ENCODE measurements at places on chromosomes 2 and 18.

DNA sequence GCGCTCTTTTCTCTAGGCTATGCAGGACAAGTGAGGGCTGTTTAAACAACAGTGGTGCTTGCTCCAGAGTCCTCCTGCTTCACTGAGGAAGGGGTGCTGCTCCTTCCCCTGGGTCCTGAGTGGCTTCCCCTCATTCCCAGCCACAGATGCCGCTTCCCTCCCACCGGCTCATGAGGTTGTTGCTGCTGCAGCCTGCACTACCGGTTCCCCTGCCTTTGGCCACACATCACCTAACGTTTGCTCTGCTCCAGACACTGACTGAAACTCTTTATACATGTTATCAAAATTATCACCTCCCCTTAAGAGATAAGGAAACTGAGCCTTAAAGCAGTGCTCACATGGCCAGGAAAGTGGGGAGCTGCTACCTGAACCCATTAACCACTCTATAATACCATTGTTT, 130.8 kb upstream of the LGALSL start:
- DNase-seq, result no peak

DNA sequence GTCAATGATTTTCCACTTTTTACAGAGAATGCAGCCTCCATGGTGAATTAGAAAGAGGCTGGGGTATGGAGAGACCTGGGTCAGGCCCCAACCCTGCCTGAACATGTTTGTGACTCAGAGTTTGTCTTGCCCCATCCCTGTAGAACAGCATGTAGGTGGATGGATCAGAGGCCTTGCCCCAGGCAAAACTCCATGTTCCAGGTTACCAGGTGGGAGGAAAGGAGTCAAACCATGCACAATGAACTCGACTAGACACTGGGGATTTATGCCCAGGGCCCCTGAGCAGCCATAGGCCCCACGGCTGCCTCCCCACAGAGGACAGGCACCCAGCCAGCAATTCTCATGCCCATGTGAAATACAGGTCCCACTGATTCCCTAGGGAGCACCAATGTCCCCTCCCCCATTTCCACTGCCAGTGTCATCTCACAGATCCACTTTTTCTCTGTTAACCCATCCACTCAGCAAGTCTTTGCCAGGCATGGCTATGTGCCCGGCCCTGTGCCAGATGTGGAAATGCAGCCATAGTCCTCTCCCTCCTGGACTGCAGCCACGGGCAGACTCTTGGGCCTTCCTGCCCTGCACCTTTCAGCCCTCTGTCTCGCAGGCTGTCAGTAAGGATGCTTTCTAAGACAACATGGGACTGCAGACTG, 737.8 kb upstream of the HS6ST1 start:
- no peak for DNase-seq

GRCh38 chr2:156300337-156300736, 32.2 kb downstream of the NR4A2 start:
- no peak for DNase-seq

DNA sequence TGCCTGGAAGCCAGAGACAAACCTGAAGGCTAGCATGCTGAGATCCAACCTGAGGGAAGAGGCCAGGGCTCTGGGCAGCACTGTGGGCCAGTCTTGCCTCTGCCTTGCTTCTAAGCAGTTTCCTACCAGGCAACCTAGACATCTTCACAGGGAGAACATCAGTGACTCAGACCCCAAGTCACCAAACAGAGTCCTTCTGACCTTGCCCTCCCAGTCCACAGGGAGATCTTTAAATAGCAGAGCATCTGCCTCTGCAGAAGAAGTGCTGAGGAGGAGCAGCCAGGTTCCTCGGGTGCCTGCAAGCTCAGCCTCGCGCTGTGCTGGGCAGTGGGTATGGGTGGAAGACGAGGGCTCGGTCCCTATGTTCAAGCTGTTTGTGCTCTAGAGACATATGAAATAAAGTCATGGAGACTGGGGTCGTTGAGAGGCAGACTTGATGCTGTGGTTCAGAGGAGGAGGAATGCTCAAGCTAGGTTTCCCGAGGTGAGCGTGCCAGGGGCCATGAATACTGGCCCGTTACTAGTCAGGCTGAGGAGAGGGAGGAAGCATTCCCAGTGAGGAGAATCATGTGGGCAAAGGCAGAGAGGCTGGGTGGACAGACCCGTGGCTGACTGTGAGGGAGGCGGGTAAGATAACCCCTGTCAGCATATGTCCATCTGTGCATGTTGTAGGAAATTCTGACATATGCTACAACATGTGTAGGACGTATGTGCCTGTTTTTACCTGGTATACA, 66.5 kb downstream of the BOLA3 start:
- no peak for DNase-seq

- DNase-seq, result no peak
These were observed 147.3 kb upstream of the CYP1B1 start for GRCh38 chr2:38223256-38223655.

GRCh38 chr2:118145806-118146205, 57.5 kb downstream of the INSIG2 start:
- DNase-seq, result no peak

GRCh38 chr2:65835975-65836549, 403.7 kb upstream of the SPRED2 start:
- no peak for DNase-seq

DNA sequence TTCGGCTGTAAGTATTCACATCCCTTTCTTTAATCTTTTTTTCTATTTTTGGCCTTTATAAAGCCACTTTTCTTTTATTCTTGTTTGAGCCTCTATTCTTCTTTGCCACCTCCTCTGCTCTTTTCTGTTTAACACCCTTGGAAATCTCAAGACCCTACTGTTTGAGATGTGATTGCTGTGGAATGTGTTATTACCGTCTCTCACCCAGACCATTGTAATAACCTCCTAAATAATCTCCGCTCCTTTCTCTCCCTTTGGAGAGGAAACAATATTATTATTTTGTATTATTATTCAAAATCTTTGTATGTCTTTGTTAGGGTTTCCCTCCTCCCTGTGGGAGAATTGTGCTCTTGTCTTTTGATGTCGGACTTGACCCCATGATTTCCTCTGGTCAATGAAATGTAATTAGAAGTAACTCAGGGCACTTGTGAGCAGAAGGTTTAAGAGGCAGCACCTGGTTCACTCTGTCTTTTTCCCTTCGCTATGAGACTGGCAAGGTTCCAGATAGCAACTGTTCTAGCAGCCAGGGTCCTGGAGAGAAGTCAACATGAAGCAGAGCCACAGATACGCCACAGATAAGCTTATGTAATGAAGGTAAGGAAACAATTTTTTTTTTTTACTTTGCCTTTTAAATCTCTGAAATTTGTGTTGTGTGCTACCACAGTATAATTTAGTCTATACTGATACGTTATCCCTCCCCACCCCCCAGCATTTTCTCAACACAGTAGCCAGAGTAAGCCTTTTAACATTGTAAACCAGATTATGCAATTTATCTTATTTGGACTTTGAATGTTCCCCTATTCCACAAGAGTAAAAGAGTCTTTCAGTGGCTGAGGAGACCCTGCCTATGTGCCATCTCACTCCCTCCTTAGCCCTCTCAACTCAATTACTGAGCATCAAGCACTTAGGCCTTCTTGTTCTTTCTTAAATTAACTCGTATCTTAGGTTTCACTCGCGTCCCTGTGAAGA, 601.2 kb upstream of the ZNF804A start:
- DNase-seq, result no peak

- no peak for DNase-seq
These were observed 22.4 kb upstream of the CCBE1 start for GRCh38 chr18:59719544-59720181.

GRCh38 chr2:43407935-43408334, 181.5 kb upstream of the ZFP36L2 start:
- no peak for DNase-seq

DNA sequence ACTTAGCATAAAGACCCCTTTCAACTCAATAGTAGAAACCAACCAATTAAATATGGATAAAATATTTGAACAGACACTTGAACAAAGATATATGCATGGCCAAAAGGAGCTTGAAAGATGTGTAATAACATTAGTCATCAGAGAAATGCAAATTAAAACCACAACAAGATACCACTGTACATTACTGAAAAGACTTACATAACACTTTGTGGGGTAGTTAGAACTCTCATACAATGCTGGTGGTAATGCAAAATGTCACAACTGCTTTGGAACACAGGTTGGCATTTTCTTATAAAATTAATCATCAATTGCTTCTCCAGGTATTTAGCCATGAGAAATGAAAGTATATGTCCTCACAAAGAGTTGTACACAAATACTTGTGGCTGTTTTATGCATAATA, 60.7 kb downstream of the TTC27 start:
- no peak for DNase-seq

DNA sequence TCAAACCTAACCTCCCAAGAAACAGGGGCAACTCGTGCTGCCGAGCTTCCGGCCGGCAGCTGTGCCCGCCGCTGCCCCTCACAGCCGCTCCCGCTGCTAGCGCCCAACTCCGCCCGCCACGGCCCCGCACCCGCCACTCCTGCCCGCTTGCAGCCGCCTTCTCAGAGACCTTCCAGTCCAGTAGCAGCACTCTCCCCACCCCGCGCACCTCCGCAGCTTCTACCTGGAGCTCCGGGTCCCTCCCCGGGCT, 722 bp upstream of the C2orf15 start:
- no peak for DNase-seq

DNA sequence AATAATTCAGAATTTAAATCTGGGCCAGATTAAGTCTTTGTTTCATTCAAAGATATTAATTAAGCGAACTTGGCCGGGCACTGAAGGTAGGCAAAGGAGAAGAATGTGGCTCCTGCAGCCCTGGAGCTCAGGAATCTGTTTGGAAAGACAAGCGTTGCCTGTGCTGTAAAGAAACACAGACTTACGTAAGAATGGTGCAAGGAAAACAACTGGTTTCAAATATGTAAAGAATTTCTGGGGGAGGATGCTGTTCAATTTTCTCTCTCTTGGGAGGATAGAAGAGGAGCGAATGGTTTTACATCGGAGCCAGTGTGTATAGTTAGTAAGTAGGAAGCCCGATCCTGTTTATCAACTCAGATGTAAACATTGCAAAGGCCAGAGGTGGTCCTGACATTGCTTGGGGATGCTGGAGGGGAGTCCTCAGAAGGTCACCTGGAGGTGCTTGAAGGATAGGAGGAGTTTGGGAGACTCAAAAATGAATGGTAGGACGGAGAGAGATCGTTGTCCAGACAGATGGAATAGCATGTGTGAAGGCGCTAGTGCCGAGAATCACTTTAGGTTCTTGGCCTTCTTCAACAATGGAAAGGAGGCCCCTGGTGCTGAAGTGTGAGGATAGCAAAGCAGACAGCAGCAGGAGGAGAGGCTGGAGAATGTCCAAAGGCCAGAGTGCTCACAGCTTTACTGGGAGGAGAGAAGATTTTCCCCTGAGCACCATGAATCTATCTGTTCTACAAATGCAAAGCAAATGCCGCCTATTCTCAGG, 456.1 kb downstream of the LPIN1 start:
- no peak for DNase-seq

- no peak for DNase-seq
These were observed 28.8 kb downstream of the CNGA3 start for GRCh38 chr2:98374958-98375570.

DNA sequence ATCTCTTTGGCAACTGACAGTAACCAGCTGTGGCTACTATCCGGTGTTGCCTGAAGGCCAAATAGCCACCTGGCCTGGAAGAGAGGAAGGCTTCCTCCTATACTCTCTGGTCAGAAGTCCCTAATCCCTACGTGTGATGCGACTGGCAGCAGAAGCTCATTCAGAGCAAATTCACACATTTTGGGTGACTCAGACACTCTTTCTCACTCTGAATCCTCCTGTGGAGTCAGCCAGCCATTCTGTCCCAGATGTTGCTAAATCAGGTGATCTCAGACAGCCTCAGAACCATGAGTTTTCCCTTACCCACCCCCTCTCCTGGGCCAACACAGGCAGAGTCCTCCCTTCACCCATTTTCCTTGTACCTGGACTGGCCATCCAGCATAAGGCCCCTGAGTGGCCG, 34.7 kb downstream of the CFAP53 start:
- no peak for DNase-seq

- no peak for DNase-seq
These were observed 56.1 kb downstream of the TNP1 start for GRCh38 chr2:216803791-216804190.

GRCh38 chr2:9187620-9188214, 18.9 kb upstream of the ASAP2 start:
- no peak for DNase-seq

GRCh38 chr18:907115-907884, 2.6 kb downstream of the ADCYAP1 start:
- DNase-seq, result peak; percentile 66

GRCh38 chr2:193303464-193303863, 1108.7 kb upstream of the TMEFF2 start:
- DNase-seq, result no peak

DNA sequence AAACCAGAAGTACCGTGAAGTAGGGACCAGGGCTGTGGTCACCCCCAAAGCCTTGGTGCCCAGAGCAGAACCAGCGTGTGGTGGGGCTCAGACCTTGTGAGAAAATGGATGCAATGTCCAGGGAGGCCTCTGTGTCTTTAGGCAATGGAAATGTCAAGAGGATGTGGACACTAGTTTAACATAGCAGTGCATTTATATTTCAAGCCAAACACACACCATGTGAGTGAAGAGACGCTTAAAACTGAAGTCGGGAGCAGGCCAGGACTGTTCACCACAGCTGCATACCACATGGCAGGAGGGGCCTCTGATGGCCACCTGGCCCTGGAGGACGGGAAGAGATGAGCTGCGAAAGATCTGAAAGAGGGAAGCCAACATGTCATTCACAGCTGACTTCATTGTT, 87.3 kb upstream of the LDLRAD4 start:
- no peak for DNase-seq

DNA sequence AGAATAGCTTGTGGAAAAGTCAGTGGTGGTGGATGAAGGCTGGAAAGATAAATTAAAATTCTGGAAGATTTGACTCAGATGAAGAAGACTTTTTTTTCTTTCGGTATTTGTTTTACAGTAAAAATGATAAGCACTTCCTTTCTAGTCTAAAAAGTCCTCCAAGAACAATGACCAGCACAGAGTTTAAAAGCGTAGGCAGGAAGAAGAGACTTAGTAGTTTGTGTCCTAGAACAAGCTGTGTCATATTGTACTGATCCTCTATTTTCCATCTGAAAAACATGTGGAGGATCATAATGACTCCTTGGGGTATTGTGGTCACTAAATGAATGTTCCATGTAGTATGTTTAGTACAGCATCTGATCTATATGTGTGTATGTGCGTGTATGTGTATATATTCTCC, 132.4 kb upstream of the FSHR start:
- DNase-seq, result no peak

DNA sequence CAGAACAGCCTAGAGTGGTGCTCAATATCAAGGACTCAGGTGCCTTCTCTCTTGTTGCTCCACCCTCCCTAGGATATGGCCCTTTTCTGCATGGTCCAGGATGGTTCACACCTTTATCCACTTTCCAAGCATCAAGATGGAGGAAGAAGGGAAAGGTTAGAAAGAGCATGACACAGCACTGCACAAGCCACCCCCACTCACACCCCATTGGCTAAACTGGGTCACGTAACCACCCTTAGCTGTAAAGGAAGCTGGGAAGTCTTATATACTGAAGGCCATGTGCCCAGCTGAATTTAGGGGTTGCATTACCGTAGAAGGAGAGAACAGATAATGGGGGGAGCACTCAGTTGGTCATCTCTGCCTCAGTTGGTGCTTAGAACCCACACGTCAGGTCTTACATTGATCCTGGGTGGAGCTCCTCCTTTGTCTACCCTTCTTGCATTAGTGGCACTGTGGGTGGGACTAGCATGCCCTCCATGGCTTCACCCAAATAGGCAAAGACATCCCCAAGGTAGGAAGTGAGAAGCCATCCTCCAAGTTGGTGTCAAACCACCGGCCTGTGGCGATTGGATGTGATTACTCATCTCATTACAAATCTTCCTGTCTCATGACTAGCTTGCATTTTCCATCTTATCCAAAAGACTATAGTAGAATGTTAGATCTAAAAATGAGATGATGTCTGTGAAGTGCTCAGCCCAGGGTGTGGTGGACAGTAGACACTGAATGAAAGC, 248.5 kb downstream of the HAUS1 start:
- no peak for DNase-seq

All from ecto neural progenitor cell (in vitro differentiated cells).